ENCODE measurements at places on chromosomes 16 and 17. TPM values are rescaled to one million over a fixed set of nuclear protein-coding genes. Genes with fewer than 3 reads are reported as not detected.
A peak's percentile ranks its signal among the peaks of the same experiment; 100 is the strongest.

The VAT1L gene
- 17.9 TPM for polyA plus RNA-seq

The NPIPA8 gene
- 2.9 TPM for polyA plus RNA-seq

The CCL5 gene
- polyA plus RNA-seq = 0.07 TPM

- no peaks in the 10 kb centered on the region for H3K27me3 ChIP-seq
- peaks cover 19% of the 10 kb centered on the region for H3K36me3 ChIP-seq
- no peaks in the 10 kb centered on the region for H3K4me1 ChIP-seq
- no peak overlapping the region for H3K27ac ChIP-seq
Measured at GRCh38 chr17:39173526-39174274, 7.7 kb upstream of the ARL5C start.

- no peaks in the 10 kb centered on the region for H3K36me3 ChIP-seq
- H3K27ac ChIP-seq = no peak within 1 kb of the TSS
- DNase-seq = no peak
- H3K27me3 ChIP-seq = peaks cover 28% of the 10 kb centered on the region
- peak within 1 kb of the TSS; percentile 52 for H3K4me3 ChIP-seq
Measured at GRCh38 chr17:78128551-78129350, at the start of gene TMC6. TMC6 (minus strand) TSS chr17:78128755; CDS start chr17:78126832, 1,923 bp downstream.

DNA sequence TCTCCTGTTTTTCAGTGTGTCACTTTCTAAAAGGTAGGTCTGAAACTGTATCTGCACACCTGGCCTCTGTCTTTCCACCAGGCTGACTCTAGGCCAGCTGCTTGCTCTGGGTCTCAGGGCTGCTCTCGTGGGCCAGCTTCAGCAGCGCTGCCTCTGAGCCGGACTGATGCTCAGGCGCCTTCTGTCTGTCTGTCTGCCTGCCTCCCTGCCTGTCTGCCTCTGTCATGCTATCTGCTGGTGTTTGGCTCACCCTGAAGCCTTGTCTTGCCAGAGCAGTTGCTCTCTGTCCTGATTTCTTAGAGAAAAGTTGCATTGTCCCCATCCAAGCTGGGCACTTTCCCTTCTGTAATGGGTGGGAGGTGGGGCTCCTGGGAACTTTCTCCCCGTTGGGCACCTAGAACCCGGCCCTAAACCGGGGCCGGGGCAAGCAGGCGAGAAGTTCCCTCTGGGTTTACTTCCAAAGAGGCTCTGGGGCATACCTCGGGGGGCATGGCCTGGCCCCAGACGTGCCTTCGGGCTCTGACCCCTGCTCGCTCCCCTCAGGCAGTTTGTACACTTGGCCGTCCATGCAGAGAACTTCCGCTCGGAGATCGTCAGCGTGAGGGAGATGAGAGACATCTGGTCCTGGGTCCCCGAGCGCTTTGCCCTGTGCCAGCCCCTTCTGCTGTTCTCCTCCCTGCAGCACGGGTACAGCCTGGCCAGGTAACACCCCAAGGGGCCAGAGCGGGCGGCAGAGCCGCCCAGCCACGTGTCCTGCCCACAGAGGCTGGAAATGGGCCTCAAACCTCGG lies 15.9 kb upstream of the ATP6V0C start:
- DNase-seq = no peak
- no peaks in the 10 kb centered on the region for H3K27me3 ChIP-seq
- H3K4me3 ChIP-seq = no peak overlapping the region
- peaks cover 12% of the 10 kb centered on the region for H3K36me3 ChIP-seq
- peaks cover 6% of the 10 kb centered on the region for H3K4me1 ChIP-seq

The SLX1B gene
- 7.7 TPM for polyA plus RNA-seq

GRCh38 chr17:57868007-57868909 lies 18.4 kb upstream of the MRPS23 start:
- H3K36me3 ChIP-seq = peaks cover 28% of the 10 kb centered on the region
- no peak overlapping the region for H3K4me3 ChIP-seq
- peak overlapping the region; percentile 88 for H3K27ac ChIP-seq
- H3K4me1 ChIP-seq = peaks cover 40% of the 10 kb centered on the region
- no peaks in the 10 kb centered on the region for H3K27me3 ChIP-seq

The C16orf46 gene
- polyA plus RNA-seq = 0.33 TPM

The TEPSIN gene
- polyA plus RNA-seq = 5.6 TPM

GRCh38 chr17:44761932-44762810 lies 3.4 kb downstream of the ADAM11 start:
- no peak overlapping the region for H3K4me3 ChIP-seq
- no peak overlapping the region for H3K27ac ChIP-seq
- H3K4me1 ChIP-seq = peaks cover 3% of the 10 kb centered on the region
- DNase-seq = no peak
- H3K36me3 ChIP-seq = no peaks in the 10 kb centered on the region

GRCh38 chr17:65230040-65230439 lies 92.9 kb downstream of the RGS9 start:
- H3K27me3 ChIP-seq = no peaks in the 10 kb centered on the region
- H3K4me1 ChIP-seq = no peaks in the 10 kb centered on the region
- H3K36me3 ChIP-seq = no peaks in the 10 kb centered on the region
- no peak overlapping the region for H3K4me3 ChIP-seq
- no peak for DNase-seq

- H3K27ac ChIP-seq = no peak overlapping the region
- DNase-seq = peak; percentile 1
Measured at GRCh38 chr16:56203052-56203451, 11.8 kb downstream of the GNAO1 start.

The ATP6V0C gene
- polyA plus RNA-seq = 53.9 TPM

The FOXJ1 gene
- not detected for polyA plus RNA-seq

The GDPD3 gene
- 1.3 TPM for polyA plus RNA-seq

The RAPGEFL1 gene
- polyA plus RNA-seq = 1.6 TPM
